Effector CD4-positive, alpha-beta T cell (primary cell): ENCODE measurements at places on chromosomes 1 and 21.

DNA sequence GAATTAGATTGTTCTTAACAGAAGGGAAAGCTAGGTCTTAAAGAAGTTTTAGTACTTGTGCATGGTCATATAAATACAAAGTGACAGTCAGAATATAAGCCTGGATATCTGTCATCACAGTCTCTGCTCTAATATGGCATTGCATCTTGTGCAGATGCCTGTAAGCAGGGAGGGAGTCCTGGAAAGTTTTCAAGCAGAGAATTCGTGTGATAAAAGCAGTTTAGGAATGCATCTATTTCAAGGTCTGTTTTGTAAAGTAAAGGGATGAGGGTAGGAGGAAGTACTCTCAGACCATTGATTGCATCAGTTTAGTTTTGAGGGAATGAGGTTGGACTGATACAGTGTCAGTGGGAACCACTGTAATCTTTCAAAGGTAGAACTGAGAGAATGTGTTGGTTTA lies 30.6 kb downstream of the IARS2 start:
- no peak for DNase-seq

- DNase-seq, result no peak
Observed at GRCh38 chr1:147748676-147749350, 11.6 kb downstream of the GJA5 start.

DNA sequence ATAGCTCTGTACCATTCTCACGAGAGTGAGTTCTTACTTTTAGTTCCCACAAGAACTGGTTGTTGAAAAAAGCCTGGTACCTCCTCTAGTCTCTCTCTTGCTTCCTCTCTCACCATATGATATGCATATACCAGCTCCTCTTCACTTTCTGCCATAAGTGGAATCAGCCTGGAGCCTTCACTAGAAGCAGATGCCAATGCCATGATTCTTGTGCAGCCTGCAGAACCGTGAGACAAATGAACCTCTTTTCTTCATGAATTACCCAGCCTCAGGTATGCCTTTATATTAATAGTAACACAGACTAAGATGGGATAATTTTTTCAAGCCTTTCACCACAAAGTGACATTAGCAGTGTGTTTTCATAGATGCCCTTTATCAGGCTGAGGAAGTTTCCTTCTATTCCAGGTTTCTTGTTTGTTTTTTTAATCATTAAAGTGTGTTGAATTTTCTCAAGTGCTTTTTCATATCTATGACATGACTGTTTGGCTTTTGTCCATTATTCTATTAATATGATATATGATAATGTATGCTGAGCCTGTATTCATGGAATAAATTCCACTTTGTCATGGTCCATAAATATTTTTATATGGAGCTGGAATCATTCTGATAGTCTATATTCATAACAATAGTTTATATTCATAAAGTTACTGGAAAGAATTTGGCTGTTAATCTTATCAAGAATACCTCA lies 40.7 kb upstream of the C1orf185 start:
- no peak for DNase-seq

GRCh38 chr1:75484789-75485188 lies 126.1 kb downstream of the SLC44A5 start:
- no peak for DNase-seq

GRCh38 chr1:56502700-56503245 lies 76.6 kb downstream of the PLPP3 start:
- no peak for DNase-seq

- no peak for DNase-seq
Observed at GRCh38 chr1:76835203-76835602, 32.1 kb upstream of the ST6GALNAC5 start.

GRCh38 chr1:113392541-113393128 lies 2.3 kb downstream of the MAGI3 start:
- no peak for DNase-seq

- no peak for DNase-seq
Observed at GRCh38 chr1:43688594-43689000, 18.7 kb upstream of the ST3GAL3 start.

DNA sequence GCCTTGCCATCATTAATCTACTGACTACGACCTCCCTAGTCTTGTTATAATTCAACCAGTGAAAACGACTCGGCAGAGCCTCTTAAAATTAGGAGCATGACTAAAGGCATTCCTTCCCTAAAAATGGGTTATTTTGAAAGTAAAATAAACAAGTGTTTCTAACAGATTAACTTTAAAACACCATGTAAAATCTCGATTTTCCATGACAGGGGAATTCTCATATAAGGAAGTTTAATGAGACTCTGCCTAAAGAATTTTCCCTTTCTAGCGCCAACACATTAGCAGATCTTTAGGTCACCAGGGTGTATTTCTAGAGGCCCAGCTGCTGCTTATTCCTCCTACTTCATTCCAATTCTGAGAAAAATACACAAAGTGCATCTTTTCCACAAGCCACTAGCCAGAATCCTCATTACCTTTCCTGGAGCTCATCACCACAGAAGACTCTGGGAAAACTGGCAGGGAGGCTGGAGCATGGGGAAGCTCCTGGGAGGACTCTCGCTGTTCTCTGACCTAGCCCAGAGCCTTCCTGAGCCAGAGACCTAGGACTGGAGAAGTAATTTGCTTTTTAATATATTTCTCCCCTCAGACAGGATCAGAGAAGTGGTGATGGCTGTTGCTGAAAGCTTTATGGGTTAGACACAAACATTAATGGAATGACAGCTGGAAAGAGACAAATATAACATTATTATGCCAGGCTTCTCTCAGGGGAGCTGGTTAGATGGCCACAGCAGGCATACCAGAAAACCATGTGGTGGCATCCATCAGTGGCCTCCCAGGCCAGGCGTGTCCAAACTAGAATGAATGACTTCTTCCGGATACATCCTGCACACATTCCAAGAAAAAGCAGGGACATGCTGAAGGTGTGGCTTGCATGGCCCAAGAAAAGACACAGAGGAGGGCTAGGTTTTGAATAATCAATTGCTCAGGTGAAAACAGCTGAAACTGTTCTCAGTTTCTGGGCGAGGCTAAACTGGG lies 63.6 kb upstream of the CTTNBP2NL start:
- no peak for DNase-seq

DNA sequence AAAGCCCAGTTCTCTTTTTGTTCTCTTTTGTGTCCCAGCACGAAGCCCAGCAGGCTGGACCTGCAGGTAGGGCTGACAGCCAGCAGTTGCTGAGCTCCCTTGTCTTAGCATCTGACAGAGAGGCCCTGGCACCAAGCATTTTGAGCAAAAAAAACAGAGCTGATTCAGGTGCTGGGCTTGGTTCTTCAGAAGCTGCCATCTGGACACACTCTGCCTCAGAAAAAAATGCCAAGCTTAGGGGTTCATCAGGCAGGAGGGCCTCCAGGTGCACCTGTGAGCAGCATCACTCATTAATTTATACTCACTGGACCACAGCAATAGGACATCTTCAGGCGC lies 167.1 kb upstream of the PLD5 start:
- DNase-seq, result no peak

DNA sequence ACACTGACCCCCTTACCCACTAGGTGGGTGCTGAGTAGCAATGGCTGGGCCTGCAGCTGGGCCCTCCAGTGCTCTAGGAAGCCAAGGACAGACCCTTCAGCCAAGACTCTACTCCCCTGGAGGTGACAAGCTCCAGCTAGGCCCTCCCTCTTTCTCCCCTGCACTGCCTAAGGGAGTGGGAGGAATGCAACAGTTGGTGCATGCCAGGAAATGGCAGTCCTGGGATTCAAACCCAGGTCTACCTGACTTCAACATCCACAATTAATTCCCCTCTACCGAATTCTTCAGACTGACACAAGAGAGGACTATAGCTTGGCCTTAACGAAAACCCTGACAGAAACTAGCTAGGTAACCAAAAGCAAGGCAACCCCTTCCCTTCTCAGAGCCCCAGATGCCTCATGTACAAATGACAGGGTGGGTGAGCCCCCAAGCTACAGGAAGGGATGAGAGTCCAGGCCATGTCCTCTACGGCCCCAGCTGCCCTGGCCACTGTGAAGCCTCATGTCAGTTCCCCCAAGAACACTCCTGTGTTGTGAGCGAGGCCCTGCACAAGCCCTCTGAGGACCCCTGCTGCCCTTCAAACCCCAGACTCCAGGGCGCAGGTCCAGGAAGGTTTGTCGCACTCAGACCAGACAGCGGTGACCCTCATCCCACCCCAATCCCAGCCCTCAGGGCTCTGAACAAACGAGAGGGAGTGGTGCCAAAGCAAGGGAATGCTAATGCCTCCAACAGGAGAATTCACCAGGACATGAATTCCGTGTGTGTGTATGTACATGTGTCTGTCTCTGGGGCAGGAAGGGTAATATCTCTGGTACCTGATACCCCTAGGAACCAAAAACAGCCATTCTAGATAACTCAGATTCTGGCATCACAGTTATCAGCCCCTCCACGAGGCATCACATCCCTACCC lies 92.3 kb downstream of the MRPL37 start:
- no peak for DNase-seq

GRCh38 chr1:245395680-245396079 lies 240.9 kb downstream of the KIF26B start:
- DNase-seq, result no peak

DNA sequence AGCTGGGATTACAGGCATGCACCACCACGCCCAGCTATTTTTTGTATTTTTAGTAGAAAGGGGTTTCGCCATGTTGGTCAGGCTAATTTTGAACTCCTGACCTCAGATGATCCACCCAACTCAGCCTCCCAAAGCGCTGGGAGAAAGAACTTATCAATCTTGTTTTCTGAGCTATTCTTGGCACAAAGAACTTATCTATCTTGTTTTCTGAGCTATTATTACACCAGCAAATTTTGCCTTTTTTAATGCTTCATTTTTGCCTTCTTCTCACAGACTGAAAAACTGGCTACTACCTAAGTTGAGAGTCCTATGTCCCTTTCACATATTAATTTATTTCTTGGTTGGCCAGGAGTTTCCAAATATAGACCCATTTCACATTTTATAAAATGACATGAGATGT lies 9.3 kb downstream of the SLC16A1 start:
- no peak for DNase-seq

DNA sequence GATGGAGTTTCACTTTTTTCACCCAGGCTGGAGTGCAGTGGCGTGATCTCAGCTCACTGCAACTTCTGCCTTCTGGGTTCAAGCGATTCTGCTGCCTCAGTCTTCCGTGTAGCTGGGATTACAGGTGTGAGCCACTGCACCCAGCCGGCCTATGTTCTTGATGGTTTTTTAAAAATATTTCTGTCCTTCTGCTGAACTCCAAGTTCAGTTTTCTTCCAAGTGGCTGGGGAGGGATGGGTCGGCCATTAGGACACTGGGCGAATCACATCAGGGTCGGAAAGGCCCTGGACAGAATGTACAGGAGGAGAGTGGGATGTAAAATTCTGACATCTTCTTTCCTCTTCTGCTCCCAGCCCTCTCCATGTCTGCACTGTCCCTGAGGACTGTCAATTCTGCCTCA lies 289.6 kb downstream of the PTPRU start:
- DNase-seq, result no peak

GRCh38 chr1:37317870-37318467 lies 156.4 kb upstream of the ZC3H12A start:
- no peak for DNase-seq
